ENCODE measurements at places on chromosomes 3 and 15. TPM values are rescaled to one million over a fixed set of nuclear protein-coding genes. Genes with fewer than 3 reads are reported as not detected.

GRCh38 chr15:91787198-91787597, 66.3 kb upstream of the SLCO3A1 start:
- H3K36me3 ChIP-seq: no peaks in the 10 kb centered on the region
- no peak overlapping the region for H3K27ac ChIP-seq
- no peaks in the 10 kb centered on the region for H3K4me1 ChIP-seq
- no peak for DNase-seq
- no peak overlapping the region for H3K4me3 ChIP-seq
- H3K27me3 ChIP-seq: no peaks in the 10 kb centered on the region

- H3K36me3 ChIP-seq: no peaks in the 10 kb centered on the region
- no peaks in the 10 kb centered on the region for H3K27me3 ChIP-seq
- no peak overlapping the region for H3K4me3 ChIP-seq
- H3K4me1 ChIP-seq: no peaks in the 10 kb centered on the region
- H3K27ac ChIP-seq: no peak overlapping the region
- DNase-seq: no peak
Measured at GRCh38 chr3:95459706-95460105, 1354.7 kb upstream of the EPHA6 start.

DNA sequence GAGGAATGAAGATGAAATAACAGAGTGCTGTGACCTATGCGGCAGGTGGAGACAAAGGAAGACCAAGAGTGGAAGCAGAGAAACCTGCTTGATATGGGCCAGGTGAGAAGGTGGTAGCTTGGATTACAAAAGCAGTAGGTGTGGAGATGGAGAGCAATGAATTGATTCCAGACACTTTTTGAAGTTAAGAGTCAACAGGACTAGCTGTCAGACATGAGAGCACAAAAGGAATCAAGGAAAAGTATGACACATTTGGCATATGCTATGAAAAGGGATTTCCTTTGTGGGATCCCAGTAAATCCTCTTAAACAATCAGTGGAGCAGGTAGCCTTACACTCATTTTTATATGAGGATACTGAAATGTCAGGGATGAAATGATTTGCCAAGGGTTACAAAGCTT, 160.5 kb downstream of the GREM1 start:
- no peaks in the 10 kb centered on the region for H3K27me3 ChIP-seq
- no peaks in the 10 kb centered on the region for H3K4me1 ChIP-seq
- H3K4me3 ChIP-seq: no peak overlapping the region
- H3K36me3 ChIP-seq: no peaks in the 10 kb centered on the region
- DNase-seq: no peak
- no peak overlapping the region for H3K27ac ChIP-seq

- H3K27ac ChIP-seq: no peak overlapping the region
- H3K27me3 ChIP-seq: no peaks in the 10 kb centered on the region
- no peaks in the 10 kb centered on the region for H3K4me1 ChIP-seq
- DNase-seq: no peak
Measured at GRCh38 chr3:3815206-3815605, 16.0 kb downstream of the LRRN1 start.

- no peak for DNase-seq
- H3K36me3 ChIP-seq: no peaks in the 10 kb centered on the region
- no peak overlapping the region for H3K27ac ChIP-seq
- H3K27me3 ChIP-seq: no peaks in the 10 kb centered on the region
- H3K4me3 ChIP-seq: no peak overlapping the region
- H3K4me1 ChIP-seq: peaks cover 28% of the 10 kb centered on the region
Measured at GRCh38 chr3:61518590-61518989, 42.8 kb upstream of the PTPRG start.

DNA sequence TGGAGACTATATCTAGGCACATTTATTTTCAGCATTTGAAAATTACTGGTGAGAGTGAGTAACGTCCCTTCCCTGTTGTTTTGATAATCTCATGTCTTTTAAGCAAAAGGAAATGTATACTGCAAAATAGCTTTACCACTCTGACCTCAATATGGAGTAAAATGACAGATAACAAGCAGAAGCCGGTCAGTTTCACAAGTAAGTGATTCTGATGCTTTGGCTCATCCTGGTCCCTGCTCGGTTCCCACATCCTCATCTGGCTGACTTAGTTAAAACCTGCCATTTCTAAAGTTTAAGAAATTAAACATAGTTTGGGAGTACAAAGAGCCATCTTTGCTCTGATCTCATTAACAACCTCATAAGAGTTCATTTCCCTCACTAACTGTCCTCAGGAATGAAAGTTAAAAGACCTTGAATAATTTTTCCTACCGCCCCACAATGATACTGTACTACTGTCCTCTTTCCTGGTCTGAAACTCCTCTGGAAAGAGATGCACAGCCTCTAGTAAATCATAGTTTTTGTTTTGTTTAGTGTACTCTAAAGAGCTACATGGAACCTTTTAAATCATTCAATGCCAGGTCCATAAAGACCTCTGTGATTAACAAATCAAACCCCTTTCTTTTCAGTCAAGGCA, 72.3 kb upstream of the ICE2 start:
- DNase-seq: no peak
- H3K4me3 ChIP-seq: no peak overlapping the region
- no peaks in the 10 kb centered on the region for H3K36me3 ChIP-seq
- H3K4me1 ChIP-seq: no peaks in the 10 kb centered on the region

DNA sequence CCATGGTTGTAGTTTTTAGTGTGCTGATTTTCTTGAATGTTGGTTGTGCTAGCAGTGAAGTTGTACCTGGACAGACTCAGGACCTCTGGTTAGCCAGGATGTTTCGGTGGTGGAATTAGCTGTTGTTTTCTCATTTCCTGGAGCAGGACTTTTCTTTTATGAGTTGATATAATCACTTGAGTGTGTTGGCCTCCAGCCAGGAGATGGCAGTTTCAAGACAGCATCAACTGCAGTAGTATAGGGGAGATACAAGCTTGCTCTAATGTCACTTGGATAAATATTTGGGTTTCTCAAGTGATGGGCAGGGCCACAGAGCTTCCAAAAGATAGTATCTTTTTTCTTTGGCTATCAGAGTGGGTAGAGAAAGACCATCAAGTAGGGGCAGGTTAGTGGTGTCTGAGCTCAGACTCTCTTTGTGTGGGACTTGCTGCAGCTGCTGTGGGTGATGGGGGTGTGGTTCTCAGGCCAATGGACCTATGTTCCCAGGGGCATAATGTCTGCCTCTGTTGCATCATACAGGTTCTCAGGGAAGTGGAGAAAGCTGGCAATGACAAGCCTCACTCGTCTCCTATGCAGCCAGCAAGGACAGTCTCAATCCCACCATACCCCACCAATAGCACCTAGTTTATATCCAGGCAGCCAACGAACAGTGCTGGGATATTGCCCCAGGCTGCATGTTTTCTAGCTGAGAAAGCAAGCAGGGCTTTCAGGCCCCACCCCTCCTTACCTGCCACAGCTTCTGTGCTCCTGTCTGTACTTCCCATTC, 14.6 kb upstream of the OR5K2 start:
- H3K4me1 ChIP-seq: no peaks in the 10 kb centered on the region
- no peak overlapping the region for H3K4me3 ChIP-seq
- no peaks in the 10 kb centered on the region for H3K27me3 ChIP-seq
- H3K27ac ChIP-seq: no peak overlapping the region
- H3K36me3 ChIP-seq: no peaks in the 10 kb centered on the region

Gene NOX5
- not detected for total RNA-seq

GRCh38 chr3:152301745-152302181, 33.0 kb downstream of the MBNL1 start:
- H3K27me3 ChIP-seq: no peaks in the 10 kb centered on the region
- H3K36me3 ChIP-seq: no peaks in the 10 kb centered on the region
- H3K4me1 ChIP-seq: peaks cover 42% of the 10 kb centered on the region
- DNase-seq: no peak

DNA sequence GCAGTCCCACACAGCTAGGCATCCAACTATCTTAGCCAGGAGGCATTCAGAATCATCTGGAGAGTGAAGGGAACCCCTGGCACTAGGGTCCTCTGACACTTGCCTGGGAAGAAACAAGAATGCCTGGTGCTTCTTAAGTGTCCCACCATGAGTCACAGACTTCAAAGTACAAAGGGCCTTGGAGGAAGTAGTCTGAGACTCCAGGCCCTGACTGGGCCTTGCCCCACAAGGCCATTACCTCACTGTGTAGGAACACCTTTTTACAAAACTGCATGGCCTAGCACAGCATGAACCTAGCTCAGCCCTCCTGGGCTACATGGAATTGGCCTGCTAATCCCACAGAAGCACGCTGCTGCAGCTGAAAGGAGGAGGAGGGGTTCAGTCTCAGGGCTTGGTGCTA, 104.5 kb upstream of the SLCO2A1 start:
- no peak overlapping the region for H3K27ac ChIP-seq
- H3K36me3 ChIP-seq: no peaks in the 10 kb centered on the region
- DNase-seq: peak; percentile 16
- H3K4me1 ChIP-seq: no peaks in the 10 kb centered on the region
- no peak overlapping the region for H3K4me3 ChIP-seq

DNA sequence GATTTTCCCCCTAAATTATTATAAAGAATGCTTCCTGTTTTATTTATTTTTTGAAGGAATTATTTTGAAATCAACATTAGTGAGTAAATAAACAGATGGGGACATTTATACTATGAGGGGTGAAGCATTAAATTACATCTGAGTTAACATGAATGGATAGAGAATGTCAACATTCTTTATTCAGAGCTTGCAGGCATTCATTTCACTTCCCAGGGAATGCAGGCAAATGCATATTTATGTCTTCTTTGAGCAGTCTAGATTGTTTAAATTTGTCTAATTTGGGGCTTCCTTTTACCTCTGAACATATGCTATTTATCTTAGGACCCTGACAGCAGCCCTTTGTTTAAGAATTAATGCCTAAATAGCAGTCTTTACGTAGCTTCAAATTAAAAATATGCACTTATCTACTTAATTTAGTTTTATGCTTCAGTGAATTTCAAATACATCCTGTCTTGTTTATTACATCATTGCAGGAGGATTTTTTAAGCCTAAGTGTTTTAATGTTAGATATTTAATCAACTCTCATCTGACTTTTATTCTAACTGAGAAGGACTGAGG, 630.5 kb upstream of the LMCD1 start:
- no peaks in the 10 kb centered on the region for H3K27me3 ChIP-seq
- H3K4me3 ChIP-seq: no peak overlapping the region
- no peak for DNase-seq
- H3K4me1 ChIP-seq: no peaks in the 10 kb centered on the region

DNA sequence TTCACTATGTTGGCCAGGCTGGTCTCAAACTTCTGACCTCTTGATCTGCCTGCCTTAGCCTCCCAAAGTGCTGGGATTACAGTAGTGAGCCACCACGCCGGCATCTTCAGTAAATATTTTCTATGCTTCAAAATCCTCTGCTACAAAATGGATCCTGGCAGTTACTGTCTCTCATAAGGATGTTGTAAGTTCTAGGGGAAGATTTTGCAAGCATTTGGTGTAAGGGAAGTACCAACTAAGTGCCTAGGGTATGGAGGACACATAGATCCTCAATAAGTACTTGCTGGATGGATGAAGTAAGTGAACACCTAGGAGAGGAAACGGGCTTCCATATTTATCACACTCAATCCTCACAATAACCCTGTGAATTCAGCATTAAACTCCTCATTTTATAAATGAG, 6.6 kb downstream of the TM4SF4 start:
- no peaks in the 10 kb centered on the region for H3K4me1 ChIP-seq
- DNase-seq: no peak
- H3K27ac ChIP-seq: no peak overlapping the region
- no peak overlapping the region for H3K4me3 ChIP-seq

GRCh38 chr3:128933213-128933921, 53.9 kb downstream of the ACAD9 start:
- no peaks in the 10 kb centered on the region for H3K36me3 ChIP-seq
- H3K27me3 ChIP-seq: no peaks in the 10 kb centered on the region
- H3K4me3 ChIP-seq: no peak overlapping the region
- no peak overlapping the region for H3K27ac ChIP-seq
- no peaks in the 10 kb centered on the region for H3K4me1 ChIP-seq

Gene UBA7
- total RNA-seq: 4.3 TPM

- no peaks in the 10 kb centered on the region for H3K36me3 ChIP-seq
- H3K4me1 ChIP-seq: peaks cover 18% of the 10 kb centered on the region
- no peak overlapping the region for H3K27ac ChIP-seq
- H3K27me3 ChIP-seq: no peaks in the 10 kb centered on the region
Measured at GRCh38 chr3:50316657-50317242, 5.8 kb downstream of the HYAL2 start.

DNA sequence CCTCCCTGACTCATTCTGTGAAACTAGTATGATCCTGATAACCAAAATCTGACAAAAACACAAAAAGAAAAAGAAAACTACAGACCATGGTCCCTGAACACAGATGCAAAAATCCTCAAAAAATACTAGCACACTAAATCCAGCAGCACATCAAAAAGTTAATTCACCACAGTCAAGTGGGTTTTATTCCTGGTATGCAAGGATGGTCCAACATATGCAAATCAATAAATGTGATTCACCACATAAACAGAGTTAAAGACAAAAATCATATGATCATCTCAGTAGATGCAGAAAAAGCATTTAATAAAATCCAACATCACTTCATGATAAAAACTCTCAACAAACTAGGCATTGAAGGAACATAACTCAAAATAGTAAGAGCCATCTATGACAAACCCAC, 12.8 kb downstream of the SAXO2 start:
- no peaks in the 10 kb centered on the region for H3K36me3 ChIP-seq
- H3K4me1 ChIP-seq: no peaks in the 10 kb centered on the region
- no peak for DNase-seq
- no peak overlapping the region for H3K27ac ChIP-seq
- H3K27me3 ChIP-seq: no peaks in the 10 kb centered on the region

DNA sequence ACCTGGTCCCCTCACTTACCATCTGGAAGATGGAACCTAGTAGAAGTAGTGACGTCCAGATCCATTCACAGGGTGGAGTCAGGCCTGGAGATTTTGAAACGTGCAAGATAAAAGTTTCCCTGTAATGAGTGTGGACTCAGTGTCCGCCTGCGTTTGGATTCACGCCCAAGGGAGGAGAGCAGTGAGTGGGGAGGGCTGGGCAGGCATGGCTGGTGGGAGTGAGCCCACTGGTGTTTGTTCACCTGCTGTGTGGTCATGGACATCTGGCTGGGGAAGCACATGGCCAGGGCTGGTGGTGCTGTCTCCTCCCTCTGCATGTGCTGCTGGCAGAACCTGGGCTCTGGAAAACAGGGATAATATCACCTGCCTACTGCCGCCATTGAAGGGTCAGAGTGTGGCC, 37.0 kb downstream of the RLBP1 start:
- no peaks in the 10 kb centered on the region for H3K27me3 ChIP-seq
- no peaks in the 10 kb centered on the region for H3K4me1 ChIP-seq
- H3K27ac ChIP-seq: no peak overlapping the region
- DNase-seq: no peak

DNA sequence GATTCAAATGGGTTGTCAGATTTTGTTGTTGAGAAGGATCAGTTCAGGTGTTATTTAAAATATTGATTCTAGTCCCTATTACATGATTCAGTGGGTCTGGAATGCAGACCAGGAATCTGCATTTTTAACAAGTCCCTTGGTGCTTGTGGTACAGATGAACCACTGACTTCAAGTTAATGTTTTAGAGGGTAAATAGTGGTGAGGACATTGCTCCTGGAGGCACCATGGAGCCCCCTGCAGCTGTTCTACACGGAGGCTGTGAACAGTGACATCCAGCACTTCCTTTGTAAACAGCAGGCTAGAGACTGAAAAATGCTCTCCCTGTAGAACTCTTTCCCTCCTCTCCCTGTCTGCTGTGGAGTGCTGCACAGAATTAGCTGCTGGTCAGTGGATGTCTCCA, 4.8 kb upstream of the FSIP1 start:
- H3K4me1 ChIP-seq: peaks cover 23% of the 10 kb centered on the region
- DNase-seq: peak; percentile 26
- H3K27me3 ChIP-seq: no peaks in the 10 kb centered on the region
- H3K4me3 ChIP-seq: no peak overlapping the region

Gene TGFBR2
- 7.3 TPM for total RNA-seq

Data from neural progenitor cell (in vitro differentiated cells).